ENCODE measurements at places on chromosomes 1 and 21.

DNA sequence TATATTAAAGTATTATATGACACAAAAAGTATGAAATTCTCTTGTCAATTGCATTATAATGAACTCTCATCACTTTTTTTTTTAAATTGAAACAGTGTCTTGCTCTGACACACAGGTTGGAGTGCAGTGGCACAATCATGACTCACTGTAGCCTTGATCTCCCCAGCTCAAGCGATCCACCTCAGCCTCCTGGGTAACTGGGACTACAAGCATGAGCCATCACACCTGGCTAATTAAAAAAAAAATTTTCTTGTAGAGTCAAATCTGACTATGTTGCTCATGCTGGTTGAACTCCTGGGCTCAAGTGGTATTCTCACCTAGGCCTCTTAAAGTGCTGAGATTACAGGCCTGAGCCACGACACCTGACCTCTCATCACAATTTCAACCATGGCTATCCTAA lies 259.3 kb downstream of the S1PR1 start:
- DNase-seq, result no peak

GRCh38 chr1:223725578-223725977 lies 13.2 kb downstream of the CAPN2 start:
- DNase-seq, result no peak

GRCh38 chr1:20472860-20473711 lies 12.9 kb downstream of the CAMK2N1 start:
- no peak for DNase-seq

- no peak for DNase-seq
Observed at GRCh38 chr1:28411656-28412055, 42.1 kb downstream of the PHACTR4 start.

DNA sequence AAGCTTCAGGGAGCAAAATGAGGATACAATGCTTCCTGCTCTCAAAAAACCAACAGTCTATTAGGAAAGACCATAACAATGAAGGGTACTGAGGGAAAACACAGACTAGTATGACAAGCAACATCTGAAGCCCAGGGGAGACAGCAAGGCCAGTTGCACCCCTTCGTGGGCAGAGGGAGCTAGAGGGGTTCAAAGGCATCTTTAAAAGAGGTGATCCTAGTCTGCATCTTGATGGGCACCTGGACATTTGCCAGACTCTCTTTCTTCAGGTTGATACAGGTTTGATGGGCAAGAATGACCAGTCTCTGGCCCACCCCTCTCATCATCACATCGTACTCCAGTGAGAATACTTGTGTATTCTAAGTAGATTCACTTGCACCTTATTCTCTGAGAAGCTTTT lies 177.7 kb downstream of the VAV3 start:
- no peak for DNase-seq

DNA sequence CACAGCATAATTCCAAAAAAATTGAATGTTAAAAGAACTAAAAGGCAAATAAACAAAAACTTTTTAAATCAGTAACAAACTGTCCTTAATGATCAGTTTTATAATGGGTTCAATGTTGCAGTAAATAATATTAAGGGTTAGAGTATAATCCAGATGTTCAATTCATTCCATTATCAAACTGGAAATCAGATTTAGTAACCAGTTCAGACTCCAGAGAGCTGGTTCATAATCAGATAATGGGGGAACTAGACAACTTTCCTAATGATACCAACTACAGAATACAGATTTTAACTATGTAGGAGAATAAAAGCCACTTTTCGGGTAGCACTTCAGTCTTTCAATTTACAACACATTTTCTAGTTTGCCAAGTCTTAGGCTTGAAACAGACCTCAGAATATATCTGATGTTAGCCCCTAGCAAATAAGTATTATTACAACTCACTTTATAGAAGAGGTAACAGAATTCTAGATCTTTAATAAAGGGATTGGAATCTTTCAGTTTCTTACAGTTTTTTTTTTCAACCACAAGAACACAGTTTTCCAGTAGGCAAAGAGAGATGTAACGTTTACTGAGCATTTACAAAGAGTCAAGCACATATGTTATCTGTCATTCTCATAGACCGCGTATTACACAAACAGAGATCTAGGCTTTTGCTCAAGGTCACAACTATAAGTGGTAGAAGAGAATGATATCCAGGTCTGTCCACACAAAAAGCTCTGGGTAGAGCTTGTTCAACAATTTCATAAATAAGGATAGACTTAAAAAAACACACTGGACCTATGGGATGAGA lies 1.9 kb upstream of the DCAF6 start:
- peak; percentile 59 for DNase-seq

GRCh38 chr1:26277719-26278118 lies 2.2 kb upstream of the SH3BGRL3 start:
- DNase-seq, result no peak

DNA sequence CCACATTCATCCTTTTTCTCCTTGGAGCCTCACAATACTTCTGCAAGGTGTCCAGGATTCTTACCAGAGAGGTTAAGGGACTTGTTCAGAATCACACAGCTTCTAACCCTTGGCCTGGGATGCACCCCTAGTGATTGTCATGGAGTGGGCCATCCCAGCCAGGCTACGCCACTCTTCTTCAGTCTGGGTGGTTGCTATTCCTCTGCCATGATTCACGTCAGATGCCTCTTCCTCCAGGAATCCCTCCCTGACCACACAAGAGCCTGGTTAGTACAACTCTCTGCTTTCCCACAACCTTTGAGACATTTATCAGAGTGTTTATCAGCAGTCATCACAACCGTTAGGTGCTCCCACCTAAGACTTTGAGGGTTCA lies 121.8 kb downstream of the EPHB2 start:
- no peak for DNase-seq

DNA sequence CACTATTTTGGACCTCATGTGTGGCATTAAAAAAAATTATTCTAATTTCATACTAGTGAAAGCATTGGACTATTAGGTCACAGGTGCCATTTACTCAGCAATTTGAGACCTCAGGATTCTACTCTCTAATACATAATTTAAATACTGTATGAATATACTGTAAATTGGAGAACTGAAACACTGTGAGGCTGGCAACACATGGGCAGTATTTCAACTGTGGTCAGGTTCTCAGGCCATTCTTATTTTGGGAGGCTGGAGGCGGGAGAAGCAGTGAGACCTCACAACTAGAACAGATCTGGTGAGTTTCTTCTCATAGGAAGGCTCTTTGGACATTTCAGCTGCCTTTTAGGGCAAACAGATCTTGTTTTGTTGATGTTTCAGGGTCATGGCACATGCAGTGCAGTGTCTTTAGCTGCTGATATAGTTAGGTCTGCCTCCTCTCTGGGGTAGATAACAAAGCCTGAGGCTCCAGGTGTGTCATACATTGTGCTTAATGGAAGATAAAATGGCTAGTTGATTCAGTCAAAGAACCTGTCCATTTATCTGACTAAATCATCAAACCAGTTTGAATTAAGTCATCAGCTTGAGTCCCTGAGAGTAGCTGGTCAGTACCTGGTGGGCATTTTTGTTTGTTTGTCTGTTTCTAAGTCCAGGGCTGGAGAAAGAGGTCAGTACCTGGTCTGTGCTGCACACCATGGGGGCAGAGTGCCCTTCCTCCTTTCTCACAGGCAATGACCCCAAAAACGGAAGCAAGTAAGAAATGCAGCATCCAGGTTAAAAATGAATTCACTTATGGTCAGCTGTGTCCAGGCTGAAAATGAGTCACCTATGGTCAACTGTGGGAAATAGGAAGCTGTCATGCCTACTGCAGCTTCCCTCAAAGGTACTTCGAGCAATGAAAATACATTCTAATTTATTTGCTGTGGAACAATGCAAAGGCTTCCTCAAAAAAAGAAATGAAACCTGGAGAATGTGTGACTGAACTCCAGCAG lies 216.2 kb downstream of the SDCCAG8 start:
- DNase-seq, result no peak

DNA sequence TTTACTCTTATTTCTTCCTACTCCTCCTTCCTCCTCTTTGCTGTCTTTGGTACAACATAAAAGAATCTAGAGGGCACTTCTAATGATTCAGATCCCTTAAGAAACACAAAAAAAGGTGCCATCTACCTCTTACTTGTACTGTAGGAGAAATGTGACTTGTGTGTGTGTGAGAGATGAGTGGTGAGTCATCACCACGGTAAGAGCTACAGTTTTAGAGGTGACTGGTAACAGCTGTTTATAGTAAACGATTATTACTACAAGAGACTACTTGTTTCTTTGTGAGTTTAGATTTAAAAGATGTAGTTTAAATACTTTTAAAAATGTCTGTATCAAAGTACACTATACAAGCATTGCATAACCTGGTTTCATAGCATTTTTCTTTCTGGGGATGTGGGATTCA lies 40.4 kb downstream of the SLC35D1 start:
- peak; percentile 15 for DNase-seq

DNA sequence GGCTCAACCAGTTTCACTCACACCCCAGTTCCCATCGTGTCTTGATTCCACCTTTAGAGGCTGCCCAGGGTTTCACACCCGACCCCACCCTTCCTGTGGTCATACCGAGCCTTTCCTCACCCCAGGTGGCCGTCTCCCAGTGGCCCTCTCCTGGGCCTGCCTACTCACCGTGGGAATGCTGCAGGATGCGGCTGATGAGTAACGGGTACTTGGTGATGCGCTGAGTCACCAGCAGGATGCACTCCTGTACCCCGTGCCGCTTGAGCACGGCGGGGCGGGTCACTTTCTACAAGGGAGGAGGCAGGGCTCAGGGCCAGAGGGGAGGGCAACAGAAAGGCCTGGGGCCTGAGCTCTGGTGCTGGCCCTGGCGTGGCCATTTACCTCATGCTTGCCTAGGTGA lies 16.4 kb downstream of the ARHGEF2 start:
- no peak for DNase-seq

DNA sequence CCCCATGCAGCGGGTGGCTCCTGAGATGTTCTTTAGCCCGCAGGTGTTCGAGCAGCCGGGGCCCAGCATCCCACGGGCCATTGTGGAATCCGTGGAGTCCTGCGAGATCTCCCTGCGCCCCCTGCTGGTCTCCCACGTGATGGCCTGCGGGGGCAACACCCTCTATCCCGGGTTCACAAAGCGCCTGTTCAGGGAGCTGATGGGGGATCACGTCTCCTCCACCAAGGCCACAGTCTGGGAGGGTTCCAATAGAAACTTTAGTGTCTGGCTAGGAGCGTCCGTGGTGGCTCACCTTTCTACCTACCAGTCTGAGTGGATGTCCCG lies 71.0 kb downstream of the ACTL8 start:
- DNase-seq, result no peak

- DNase-seq, result no peak
Observed at GRCh38 chr1:201220388-201220715, 29.7 kb downstream of the IGFN1 start.

GRCh38 chr1:23756676-23757075 lies 13.4 kb downstream of the ELOA start:
- DNase-seq, result no peak

DNA sequence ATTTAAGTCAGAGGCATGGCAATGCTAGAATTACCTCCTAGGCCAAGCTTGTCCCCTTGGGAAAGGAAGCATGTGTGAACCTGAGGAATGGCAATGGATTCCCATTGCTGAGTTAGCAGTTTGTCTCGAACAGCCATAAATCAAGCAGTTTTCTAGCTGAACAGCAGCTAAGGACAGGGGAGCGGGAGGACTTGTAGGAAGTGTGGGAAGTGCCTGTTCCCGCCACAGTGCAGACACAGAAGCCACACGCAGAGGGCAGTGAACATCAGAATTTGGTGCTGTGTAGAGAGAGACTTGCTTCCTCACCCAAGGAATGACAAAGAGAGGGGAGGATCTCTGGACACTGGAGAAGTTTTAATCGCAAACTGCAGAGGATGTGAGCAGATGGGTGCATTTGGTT lies 3.8 kb downstream of the PHGDH start:
- DNase-seq, result no peak

- DNase-seq, result no peak
Observed at GRCh38 chr1:195097316-195097715, 1510.9 kb downstream of the KCNT2 start.

GRCh38 chr1:168835791-168836190 lies 106.8 kb upstream of the DPT start:
- no peak for DNase-seq

- DNase-seq, result no peak
Observed at GRCh38 chr1:234295068-234295467, 78.2 kb upstream of the COA6 start.

- DNase-seq, result no peak
Observed at GRCh38 chr21:43012596-43012995, 38.2 kb downstream of the PKNOX1 start.

GRCh38 chr1:97505816-97506215 lies 415.0 kb downstream of the DPYD start:
- DNase-seq, result no peak

- DNase-seq, result no peak
Observed at GRCh38 chr21:41317063-41317392, 427 bp downstream of the FAM3B start.

GRCh38 chr1:26404641-26405040 lies 6.0 kb upstream of the LIN28A start:
- DNase-seq, result no peak

GRCh38 chr21:41345934-41346685 lies 15.7 kb upstream of the MX2 start:
- no peak for DNase-seq

- DNase-seq, result no peak
Observed at GRCh38 chr1:161941726-161942436, 81.8 kb downstream of the OLFML2B start.

- DNase-seq, result no peak
Observed at GRCh38 chr1:43518935-43519686, 11.6 kb upstream of the PTPRF start.

- DNase-seq, result no peak
Observed at GRCh38 chr1:33007190-33008050, 29.3 kb downstream of the AK2 start.

DNA sequence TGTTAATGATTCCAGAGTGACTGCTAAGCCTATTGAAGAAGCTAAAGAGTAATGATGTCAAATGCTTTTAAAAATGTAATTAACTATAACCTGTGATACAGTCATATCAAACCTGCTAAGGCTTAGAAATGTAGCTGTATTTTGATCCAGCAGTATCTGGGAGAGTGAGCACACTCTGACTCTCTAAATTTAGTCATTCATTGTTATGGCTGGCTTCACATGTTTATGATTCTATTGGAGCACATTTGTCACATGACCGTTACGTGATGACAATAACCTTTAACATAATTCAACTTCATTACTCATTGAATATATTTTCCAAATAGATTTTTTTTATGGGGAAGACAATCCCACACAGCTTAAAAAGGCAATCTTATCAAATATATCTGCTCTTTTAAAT lies 587.1 kb downstream of the LMO4 start:
- DNase-seq, result no peak

- no peak for DNase-seq
Observed at GRCh38 chr1:83909687-83910086, 89.2 kb downstream of the TTLL7 start.
